AG09319 (cell line): ENCODE measurements at places on chromosomes 1 and 21.

DNA sequence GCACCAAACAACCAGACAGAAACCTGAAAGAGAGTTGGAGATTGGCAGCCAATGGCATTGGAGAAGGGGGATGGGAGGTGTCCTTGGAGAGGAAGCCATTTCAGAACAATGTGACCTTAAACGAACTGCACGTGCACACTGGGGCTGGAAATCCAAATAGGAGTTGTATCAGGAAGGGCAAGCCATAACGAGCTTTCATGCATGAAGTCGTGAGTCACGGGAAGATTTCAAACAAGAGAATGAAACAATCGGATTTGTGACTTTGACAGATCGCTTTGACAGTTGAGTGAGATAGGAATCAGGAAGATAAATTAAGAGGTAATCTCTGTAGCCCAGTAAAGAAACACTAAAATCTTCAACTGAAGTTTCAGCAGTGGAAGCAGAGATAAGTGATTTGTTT lies 445.8 kb upstream of the ZP4 start:
- no peak for DNase-seq

DNA sequence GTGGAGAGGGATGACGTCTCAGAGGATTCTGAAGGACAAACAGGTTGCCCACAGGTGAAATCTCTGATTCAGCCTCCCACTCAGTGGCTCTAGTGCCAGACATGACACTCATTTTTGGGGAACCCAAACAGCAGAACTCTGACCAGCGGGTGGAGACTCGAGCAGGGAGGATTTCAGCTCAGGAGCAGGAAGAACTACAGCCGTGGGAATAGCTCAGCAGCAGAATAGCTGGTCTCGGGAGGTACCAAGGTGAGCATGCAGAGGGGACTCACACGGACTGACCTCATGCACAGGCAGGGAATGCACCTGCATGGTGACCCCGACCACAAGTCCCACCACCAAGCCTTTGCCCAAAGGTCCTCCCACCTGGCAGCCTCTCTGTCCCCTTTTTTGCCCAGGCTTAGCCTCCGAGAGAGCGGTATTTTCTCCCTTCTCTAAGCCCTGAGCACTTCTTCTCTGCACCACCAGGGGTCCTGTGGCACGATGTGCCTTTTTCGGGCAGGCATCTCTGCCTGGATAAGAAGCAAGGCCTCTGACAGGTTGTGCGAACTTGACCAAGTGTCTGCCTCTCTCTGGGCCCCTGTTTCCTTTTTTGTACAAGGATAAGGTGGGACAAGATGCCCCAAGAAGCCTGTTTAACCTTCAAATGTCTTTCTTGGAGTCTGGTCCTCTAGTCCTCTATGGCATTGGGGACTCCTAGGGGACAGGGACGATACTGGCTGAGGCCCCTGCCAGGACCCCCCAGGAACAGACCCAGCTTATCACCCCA lies 8.8 kb upstream of the FGR start:
- DNase-seq, result no peak

DNA sequence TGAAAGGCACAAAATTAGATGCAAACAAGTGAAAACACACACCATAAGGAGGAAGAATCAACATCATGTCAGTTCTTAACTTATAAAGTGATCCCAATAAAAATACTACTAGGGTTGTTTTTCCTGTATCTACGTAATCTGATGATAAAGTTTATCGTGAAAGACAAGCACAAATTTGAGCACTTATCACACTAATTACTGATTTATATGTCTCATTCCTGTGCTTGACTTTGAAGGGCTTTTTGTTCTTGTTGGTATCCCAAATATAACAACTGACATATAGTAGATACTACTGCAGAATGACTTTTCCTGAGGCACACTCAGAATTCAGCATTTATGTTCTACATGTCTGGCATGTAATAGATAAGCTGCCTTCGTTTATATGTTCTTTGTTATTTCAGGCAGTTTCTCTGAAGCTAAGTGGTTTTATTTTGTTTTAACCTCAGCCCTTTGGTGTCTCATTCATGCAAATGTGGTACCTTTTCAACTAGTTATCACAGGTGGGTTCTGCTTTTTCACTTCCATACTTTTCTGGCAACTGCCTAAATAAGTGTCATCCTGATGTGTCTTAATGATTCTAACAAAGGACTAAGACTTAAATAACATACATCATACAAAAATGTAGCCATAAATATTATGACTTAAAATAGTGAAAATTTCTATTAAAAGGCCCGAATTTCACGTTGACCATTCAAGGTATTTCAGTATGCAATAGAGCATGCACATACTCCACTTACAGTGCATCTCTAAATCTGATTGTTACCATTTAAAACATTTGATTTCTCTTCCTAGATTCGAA lies 73.2 kb downstream of the LRRC8C start:
- no peak for DNase-seq

GRCh38 chr21:39855595-39855994 lies 11.6 kb upstream of the PCP4 start:
- no peak for DNase-seq

GRCh38 chr1:2908561-2908960 lies 107.1 kb upstream of the TTC34 start:
- DNase-seq, result no peak
